ENCODE measurements at places on chromosomes 1 and 21. TPM values are rescaled to one million over a fixed set of nuclear protein-coding genes. Genes with fewer than 3 reads are reported as not detected.

DNA sequence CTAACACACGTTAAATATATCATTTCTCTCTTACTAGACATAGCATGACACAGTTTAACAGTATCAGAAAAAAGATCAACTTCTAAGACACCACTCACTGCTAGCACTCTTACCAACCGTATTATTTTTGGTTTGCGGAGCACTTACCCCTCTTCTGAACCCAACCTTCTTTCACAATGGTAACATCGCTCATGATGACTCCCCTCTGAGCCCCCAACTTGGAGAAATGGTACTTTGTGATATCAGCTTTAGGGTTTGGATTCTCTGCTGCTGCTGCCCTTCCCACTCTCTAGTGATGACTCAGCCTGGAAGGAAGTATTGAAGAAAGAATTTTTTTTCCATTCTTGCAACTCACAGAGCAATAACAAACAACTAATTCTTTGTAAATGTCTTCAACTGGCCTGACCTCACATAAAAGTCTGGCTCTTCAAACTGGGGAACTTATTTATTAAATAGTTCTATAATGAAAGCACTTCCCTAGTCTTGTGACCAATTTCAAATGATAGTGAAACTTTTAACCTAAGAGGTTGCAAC, 7.0 kb downstream of the AKT3 start:
- DNase-seq = no peak

DNA sequence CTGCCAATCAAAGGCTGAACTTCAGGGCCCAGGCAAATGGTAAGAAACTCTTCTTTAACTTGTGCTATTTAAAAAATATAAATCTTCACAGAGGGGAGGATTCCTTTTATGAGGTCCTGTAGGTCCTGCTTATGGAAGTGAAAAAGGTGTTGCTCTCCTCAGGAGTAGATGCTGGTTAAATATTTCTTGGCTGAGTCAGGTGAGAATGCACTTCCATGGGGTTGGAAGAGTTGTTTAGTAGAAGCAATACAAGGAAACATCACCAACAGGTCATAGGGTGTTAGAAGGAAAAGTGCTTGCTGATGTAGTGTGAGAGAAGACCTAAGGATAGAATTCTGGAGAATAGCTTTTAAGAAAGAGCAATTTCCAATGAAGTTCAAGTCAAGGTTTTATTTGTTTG, 42.2 kb upstream of the ATP1A1 start:
- no peak for DNase-seq

GRCh38 chr1:153119491-153119971, 6.2 kb upstream of the SPRR2F start:
- no peak for DNase-seq

- no peak for DNase-seq
Observed at GRCh38 chr1:84037758-84038611, 39.1 kb upstream of the TTLL7 start.

DNA sequence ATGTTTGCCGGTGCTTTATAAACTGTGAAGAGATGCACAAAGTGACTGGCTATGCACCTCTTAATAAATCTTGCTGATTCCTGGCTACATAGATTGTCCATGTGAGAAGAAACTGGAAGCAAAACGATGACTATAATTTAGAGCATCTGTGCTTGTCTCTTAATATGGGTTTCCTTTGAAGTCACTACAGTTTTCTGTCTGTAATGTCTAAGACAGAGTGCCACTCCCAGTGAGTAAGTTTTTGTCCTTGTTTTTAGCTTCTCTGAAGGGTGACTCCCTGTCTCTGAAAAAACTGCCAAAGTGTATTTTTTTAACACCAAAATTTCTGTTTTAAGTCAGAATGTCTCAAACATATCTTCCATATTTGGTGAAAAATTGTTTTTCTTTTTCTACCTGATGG, 175.1 kb downstream of the FASLG start:
- DNase-seq = no peak

- no peak for DNase-seq
Observed at GRCh38 chr1:81554108-81554507, 246.6 kb upstream of the ADGRL2 start.

- DNase-seq = no peak
Observed at GRCh38 chr1:208387908-208388811, 144.0 kb upstream of the PLXNA2 start.

GRCh38 chr1:62068978-62069377, 125.7 kb upstream of the L1TD1 start:
- DNase-seq = no peak

DNA sequence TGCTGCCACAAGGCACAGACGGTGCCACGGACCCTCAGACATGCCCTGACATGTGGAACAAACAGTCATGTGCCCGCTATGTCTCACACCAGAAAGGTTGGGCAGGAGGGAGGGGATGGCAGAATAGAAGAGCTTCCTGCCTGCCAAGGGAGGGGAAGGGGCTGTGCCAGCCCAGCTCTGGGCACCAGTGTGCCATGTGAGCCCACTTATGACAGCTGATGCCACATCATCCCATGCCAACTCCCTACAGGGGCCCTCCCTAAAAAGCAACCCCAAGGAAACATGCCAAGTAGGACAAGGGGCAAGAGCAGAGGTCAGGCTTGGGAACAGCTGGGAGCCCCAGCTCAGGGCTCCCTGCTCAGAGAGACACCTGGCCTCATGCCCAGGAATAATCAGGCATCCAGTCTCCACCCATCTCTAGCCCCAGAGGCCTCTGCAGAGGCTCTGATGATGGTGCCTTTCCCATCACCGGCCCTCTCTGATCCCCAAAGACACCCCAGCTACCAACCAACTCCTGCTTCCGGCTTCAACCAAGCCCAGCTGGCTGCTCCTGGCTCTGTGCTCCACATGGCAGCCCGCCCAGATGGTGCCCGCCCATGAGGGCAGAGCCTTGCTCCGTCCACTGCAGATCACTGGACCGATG, 10.3 kb downstream of the ADGRB2 start:
- DNase-seq = peak; percentile 85

DNA sequence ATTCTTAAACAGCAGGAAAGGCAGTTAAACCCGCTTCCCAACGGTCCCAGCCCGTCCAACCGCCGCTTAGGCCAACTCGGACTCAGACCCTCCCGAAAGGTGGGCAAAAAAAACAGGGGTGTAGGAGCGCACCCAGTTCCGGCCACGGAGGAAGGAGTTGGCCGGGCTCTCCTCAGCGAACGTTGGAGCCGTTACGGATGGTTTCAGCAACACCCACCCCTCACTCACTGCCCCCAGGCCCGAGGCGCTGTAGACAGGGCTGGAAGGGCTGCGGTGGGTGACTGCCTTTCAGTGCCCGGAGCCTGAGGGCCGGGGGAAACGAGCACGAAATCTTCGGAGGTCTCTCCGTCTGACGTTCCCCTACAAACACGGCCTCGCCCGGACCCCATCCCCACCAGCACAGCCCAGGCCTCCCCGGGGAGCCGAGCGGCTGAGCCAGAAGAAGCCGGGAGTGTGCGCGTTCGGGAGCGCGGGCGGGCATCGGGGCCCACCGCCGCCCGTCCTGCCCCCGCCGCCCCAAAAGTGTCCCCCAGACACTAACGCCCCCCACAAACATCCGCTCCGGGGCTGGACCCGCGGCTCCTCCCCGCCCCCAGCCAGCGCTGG, 1.3 kb downstream of the KDM5B start:
- peak; percentile 9 for DNase-seq

GRCh38 chr1:17120481-17120877, 1.2 kb upstream of the PADI2 start:
- DNase-seq = no peak

DNA sequence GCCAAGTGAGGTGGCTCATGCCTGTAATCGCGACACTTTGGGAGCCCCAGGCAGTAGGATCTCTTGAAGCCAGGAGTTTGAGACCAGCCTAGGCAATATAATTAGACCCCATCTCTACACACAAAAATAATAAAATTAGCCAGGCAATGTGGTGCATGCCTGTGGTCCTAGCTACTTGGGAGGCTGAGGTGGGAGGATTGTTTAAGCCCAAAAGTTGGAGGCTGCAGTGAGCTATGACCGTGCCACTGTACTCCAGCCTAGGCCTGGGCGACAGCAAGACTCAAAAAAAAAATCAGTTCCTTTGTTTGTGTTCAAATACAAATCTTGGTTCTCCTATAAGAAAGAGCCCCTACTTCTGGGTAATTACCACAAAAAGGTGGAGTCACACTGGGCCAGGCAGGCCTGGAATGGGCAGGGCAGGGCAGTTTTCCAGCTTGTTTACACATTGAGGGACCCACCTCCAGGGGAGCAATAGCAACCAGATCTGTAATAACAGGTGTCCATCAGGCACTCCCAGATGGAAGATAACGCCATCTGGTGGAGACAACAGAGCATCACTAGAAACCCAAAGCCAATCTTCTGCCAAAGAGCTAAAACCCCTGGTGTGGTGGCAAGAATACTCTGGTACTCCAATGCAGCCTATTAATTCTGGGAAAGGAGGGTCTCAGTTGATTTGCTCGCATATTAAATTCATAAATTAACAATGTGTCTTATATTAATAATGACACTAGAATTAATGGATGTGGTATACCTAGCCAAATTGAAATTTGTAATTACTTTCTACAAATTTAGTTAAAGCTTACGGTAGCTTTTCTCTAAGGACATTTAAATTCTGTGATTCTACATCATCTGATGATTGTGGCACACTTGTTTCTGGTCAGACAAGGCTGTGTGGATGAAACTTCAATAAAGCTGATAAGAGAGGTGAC, 13.2 kb downstream of the PPP1R15B start:
- DNase-seq = no peak

GRCh38 chr1:115726161-115726560, 42.4 kb downstream of the CASQ2 start:
- DNase-seq = no peak

DNA sequence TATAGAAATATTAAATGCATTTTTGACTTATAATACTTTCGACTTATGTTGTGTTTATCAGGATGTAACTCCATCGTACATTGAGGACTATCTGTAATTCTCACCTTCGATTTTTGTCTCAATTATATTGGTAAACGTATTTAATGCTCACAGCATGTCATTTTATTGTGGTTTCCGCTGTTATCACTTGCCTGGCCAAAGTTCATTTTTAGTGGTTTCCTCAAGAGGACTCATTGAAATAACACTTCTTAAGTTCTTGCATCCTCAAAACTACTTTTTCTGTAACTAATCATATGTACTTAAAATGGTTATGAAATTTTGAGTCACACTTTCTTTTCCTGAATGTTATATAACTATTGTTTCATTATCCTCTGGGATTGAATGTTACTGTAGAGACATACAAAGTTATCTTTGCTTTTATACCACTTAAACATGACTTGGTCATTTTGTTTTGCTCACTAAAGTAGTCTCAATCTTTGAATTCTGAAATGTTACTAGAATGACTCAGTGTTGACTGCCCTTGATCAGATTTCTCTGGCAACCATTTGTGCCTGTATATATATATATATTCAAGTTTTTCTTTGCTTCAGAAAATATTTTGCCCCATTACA, 289.6 kb upstream of the PROX1 start:
- DNase-seq = no peak

GRCh38 chr1:9730096-9730901, 78.8 kb downstream of the PIK3CD start:
- peak; percentile 28 for DNase-seq

GRCh38 chr1:233015965-233016364, 65.6 kb downstream of the NTPCR start:
- no peak for DNase-seq

- no peak for DNase-seq
Observed at GRCh38 chr1:38004284-38005108, 818 bp downstream of the FHL3 start.

- DNase-seq = no peak
Observed at GRCh38 chr1:67893126-67893495, 59.8 kb upstream of the GNG12 start.

GRCh38 chr1:151967091-151967490, 26.6 kb downstream of the S100A10 start:
- no peak for DNase-seq

DNA sequence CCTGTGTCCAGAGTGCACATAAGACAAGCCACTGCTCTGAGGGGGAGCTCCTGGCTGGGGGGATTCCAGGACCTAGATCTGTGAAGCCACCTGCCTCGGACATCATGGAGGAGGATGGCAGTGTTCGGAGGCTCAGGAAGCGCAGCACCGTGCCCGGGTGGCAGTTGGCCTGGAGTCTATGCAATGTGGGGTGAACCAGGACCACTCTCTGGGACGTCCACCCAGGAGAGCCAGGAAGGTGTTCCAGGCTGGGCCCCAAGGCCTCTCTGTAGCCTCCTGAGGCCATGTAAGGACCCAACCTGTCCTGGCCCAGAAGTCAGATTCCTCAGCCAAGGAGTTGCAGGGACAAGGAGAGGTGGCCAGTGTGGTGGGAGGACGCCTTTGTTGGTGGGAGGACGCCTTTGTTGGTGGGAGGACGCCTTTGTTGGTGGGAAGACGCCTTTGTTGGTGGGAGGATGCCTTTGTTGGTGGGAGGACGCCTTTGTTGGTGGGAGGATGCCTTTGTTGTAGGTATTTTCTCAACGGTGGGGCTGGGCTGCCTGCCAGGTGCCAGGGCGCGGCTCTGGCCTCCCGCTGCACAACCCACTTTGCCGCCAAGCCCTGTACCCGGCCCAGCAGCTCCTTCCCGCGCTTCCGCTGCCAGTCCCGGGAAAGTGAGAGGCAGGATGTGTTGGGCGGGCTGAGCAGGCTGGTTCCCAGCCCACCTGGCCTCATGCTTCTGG, 30.6 kb upstream of the BMP8B start:
- no peak for DNase-seq

DNA sequence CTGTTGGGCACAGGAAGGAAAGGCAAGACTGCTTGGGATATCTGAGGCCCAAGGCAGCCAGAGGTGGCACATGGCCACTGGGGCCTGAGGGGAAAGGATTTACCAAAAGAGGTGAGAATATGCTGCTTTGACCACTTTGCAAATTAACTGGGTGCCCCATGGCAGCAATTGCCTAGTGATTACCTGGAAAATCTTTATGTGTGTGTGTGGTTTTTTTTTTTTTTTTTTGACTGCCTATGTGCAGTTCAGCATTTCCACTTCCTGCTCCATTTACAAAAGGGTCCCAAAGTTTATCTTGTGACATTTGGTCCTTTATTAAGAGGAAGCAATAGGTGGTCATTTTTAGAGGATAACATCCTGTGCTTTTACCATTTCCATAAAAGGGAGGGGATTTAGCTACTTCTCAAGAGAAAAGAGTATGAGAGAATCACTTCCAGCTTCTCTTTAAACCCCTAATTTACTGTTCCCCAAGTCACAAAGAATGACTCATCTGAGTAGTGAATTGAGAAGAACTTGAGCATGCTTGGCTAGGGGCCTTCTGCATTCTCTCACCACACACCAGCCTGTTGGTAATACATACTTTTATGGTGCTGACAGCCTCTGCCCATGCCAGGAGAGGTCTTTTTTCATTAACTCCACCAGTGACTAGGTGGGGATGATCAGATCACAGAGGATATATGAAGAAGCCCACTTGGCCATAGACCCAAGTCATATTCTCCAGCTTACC, 52.1 kb downstream of the SYDE2 start:
- no peak for DNase-seq

The FAM167B gene
- total RNA-seq = 2.0 TPM

The TMEM81 gene
- 3.4 TPM for total RNA-seq

The SNX7 gene
- total RNA-seq = 163 TPM

The CELSR2 gene
- 41.8 TPM for total RNA-seq

All from occipital lobe (tissue), 3 donors.